ENCODE measurements at places on chromosomes 11 and 22.

DNA sequence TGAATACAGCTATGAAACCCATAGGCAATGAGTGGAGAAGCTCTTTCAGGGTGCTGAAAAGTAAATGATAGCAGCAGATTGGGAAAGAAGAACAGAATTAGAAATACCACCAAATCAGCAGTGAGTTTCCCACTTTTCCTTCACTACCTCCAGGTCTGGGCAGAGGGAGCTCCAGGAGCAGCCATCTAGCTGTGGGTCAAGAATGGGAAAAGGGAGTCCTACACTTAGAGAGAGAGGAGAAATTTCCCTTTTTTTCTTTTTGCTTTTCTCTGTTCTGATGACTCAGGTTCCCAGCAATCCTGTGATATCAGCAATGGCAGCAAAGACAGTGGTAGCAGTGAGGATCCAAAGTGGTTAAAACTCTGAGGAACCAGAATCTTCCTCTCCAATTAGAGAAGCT lies 263.9 kb downstream of the NXPE2 start:
- no peak for DNase-seq

DNA sequence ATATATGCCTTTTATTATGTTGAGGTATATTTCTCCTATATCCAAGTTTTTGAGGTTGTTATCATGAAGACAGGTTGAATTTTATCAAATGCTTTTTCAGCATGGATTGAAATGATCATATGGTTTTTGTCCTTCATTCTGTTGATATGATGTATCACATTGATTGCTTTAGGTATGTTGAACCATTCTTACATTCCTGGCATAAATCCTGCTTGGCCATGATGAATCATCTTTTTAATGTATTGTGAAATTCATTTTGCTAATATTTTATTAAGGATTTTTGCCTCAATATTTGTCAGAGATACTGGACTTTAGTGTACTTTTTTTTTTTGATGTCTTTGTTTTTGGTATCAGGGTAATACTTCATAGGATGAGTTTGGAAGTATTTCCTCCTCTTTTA lies 283.8 kb upstream of the C11orf87 start:
- no peak for DNase-seq

GRCh38 chr11:118045191-118045590 lies 31.7 kb upstream of the TMPRSS4 start:
- no peak for DNase-seq

GRCh38 chr11:128928400-128928799 lies 14.3 kb downstream of the TP53AIP1 start:
- DNase-seq, result no peak

- DNase-seq, result no peak
Measured at GRCh38 chr11:117095284-117096161, 2.7 kb downstream of the SIK3 start.

DNA sequence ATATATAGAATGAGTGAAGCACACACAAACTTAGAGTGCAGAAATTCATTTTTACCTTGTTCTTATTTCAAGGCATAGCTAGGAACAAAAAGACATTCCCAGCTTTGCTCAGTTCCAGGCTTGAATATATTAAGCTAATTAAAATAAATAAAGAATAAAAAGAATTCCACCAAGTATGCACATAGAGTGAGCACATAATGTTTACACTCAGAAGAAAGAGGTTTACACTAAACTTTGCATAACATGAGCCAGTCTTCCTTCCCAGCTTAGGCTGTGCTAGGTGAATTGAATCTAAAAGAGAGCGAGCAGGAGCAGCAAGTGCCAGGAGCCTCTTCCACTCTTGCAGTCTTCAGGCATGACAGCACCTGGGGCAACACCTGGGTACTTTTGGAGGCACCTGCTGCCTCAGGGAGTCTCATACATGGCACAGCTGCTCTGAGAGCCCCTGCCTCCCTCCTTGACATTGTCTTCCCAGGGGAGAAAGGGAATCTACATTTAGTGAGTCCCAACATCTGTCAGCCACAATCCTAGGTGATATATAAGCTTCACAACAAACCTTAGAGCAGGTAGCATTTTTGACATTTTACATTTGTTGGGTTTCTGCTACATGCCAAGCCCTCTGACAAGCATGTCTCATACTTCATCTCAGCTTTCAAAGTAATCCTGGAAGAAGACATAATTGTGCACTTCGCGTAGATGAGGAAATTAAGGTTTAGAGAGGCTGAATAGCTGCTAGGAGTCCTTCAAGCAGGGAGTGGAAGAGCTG lies 732.7 kb upstream of the TENM4 start:
- no peak for DNase-seq

DNA sequence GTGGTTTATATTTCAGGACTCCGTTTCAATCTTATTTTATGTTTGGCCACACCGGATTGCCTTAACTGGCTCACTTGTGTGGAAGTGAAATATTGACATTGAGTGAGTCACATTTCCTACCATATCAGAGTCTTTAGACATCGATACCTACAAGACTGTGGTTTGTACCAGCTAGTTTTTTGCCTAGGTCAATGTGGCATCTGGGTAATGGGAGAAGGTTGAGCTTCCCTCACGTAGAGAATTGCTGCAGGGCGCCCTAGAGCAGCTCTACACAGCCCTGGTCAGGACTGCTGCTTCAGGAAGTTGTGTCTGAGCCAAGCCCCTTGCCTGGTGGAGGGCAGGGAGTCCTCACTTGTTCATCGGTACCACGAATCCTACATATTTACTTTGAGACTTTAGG lies 1.6 kb downstream of the GRAMD1B start:
- DNase-seq, result no peak
